Thoracic aorta (tissue), 2 donors: ENCODE measurements at places on chromosomes 11 and 22.

GRCh38 chr11:66701432-66702240, 23.9 kb upstream of the RBM4B start:
- DNase-seq: no peak
- H3K36me3 ChIP-seq: no peaks in the 10 kb centered on the region
- no peak overlapping the region for H3K4me3 ChIP-seq
- H3K4me1 ChIP-seq: no peaks in the 10 kb centered on the region
- H3K27ac ChIP-seq: no peak overlapping the region

DNA sequence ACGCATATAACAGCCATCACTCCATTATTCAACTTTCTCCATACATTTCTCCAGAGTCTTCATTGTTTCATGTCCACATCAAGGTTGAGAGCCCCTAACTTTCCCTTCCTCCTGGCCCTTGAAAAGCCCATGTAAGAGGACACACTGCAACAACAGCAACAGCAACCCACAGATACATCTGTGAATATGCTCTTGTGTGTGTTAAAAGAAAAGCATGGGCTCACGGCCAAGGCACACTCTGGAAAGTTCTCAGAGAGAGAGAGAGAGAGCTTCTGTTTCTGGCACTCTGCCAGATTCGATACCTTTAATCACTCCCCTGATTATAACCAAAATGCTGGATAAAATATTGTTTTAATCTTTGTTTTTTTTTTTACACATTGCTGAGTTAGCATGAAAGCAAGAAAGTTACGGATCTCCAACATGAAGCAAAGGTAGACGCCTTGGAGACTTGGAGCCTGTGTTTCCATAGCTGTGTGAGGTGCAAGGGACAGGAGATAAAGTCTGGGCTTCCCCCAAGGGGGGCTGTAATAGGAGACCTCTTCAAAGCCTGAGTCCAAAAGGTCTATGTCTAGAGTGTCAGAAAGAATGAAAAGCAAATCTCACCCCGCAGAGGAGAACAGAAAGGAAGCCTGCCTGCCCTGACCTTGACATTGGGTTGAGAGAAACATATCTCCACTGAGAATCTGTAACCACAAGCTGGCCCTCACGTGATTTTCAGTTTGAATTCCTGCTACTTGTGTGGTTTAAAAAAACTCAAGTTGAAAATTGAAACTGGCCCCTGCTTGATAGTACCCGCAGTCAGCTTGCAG, 33.7 kb upstream of the MPPED1 start:
- no peaks in the 10 kb centered on the region for H3K36me3 ChIP-seq
- peaks cover 16% of the 10 kb centered on the region for H3K4me1 ChIP-seq
- DNase-seq: no peak
- peak overlapping the region; percentile 3 for H3K4me3 ChIP-seq

DNA sequence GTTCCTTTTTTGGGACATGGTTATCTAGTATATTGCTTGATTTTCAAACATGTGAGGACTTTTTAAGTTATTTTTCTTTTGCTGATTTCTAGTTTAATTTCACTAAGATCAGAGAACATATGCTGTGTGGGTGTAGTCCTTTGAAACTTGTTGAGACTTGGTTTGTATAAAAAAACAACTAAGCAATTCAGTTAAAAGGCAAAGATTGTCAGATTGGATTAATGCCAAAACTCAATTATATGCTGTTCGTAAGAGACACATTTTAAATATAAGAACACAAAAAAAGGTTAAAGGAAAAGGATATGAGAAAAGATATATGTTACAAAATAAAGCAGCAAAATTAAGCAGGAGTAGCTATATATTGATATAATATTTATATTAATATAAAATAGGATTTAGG, 17.8 kb upstream of the RRM1 start:
- no peaks in the 10 kb centered on the region for H3K27me3 ChIP-seq
- DNase-seq: no peak
- no peaks in the 10 kb centered on the region for H3K36me3 ChIP-seq

- peaks cover 2% of the 10 kb centered on the region for H3K36me3 ChIP-seq
- no peak overlapping the region for H3K27ac ChIP-seq
- peaks cover 6% of the 10 kb centered on the region for H3K4me1 ChIP-seq
- H3K4me3 ChIP-seq: no peak overlapping the region
- DNase-seq: no peak
- no peaks in the 10 kb centered on the region for H3K27me3 ChIP-seq
Measured at GRCh38 chr22:46193898-46194310, 43.6 kb downstream of the PPARA start.

GRCh38 chr11:133507185-133507584, 25.1 kb downstream of the OPCML start:
- H3K4me1 ChIP-seq: no peaks in the 10 kb centered on the region
- no peak for DNase-seq
- H3K36me3 ChIP-seq: no peaks in the 10 kb centered on the region
- no peak overlapping the region for H3K27ac ChIP-seq

DNA sequence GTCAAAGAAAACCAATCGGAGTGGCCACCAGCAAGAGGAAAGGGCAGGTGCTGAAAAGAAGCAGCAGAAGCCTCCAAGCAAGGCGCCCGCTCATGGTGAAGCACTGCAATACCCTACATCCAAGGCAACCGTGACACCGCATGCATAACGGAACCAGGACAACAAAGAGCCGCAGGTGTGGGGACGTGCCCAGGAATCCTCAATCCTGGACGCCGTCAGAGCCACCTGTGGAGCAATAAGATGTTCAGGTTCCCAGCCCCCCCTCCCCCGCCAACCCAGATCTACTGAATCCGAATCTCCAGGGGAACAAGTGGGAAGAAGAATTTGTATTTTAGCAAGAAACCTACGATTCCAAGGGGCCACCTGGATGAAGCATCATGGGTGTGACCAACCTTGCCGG, 70.8 kb downstream of the SHANK2 start:
- H3K27ac ChIP-seq: no peak overlapping the region
- no peaks in the 10 kb centered on the region for H3K36me3 ChIP-seq
- H3K4me3 ChIP-seq: no peak overlapping the region
- H3K4me1 ChIP-seq: no peaks in the 10 kb centered on the region
- no peaks in the 10 kb centered on the region for H3K27me3 ChIP-seq
